NCI-H2107 (cell line): ENCODE measurements at places on chromosomes 3 and 15.

- no peak for DNase-seq
These were observed 113.4 kb downstream of the SRGAP3 start for GRCh38 chr3:9135930-9136525.

DNA sequence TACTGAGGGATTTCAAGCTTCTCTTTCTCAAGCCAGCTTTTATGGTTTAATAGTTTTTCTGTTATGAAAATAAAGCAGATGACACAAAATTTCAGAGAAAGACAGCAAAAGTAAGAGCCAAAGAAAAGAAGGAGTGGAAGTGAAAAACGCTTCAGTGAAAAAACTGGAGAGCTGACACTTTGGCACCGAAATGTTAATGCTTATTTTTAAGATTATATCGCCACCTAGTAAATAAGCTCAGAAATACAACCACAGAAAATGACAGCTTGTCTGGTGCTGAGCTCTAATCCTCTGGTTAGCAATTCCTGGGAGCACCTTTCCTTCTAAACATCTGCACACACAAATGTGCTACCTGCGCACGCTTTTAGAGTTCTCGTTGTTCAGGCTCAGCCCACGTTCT lies 101.6 kb downstream of the ZPLD1 start:
- no peak for DNase-seq

GRCh38 chr15:54120949-54121463 lies 142.8 kb downstream of the UNC13C start:
- DNase-seq: no peak

DNA sequence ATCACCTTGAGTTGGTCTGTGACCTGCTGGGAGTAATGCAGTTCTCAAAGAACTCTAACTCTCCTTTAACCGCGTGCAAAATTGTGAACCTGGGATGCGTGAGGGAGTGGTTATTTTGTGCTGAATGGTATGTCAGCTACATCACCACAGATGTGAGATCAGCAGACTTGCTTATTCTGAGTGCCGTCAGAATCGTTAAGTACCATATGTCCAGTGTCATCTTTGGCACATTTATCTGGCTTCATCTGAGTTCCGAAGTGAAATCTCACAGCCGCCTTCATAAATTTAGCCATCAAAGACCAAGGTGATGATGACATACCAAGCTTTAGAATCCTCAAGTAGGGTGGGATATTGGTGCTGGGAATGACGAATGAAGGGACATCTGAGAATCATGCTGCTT lies 347.2 kb upstream of the TPRG1 start:
- DNase-seq: no peak
